ENCODE measurements at places on chromosomes 2 and 18. TPM values are rescaled to one million over a fixed set of nuclear protein-coding genes. Genes with fewer than 3 reads are reported as not detected.

The CXCR4 gene
- not detected for total RNA-seq

GRCh38 chr2:27765621-27766286 lies 5.8 kb upstream of the MRPL33 start:
- no peaks in the 10 kb centered on the region for H3K36me3 ChIP-seq
- peak; percentile 93 for DNase-seq
- peak overlapping the region; percentile 78 for H3K27ac ChIP-seq
- H3K27me3 ChIP-seq: no peaks in the 10 kb centered on the region
- H3K4me1 ChIP-seq: peaks cover 34% of the 10 kb centered on the region

The GATA6 gene
- 183 TPM for total RNA-seq

The RIT2 gene
- total RNA-seq: not detected

GRCh38 chr2:151905963-151906632 lies 77.9 kb upstream of the ARL5A start:
- no peak for DNase-seq
- H3K36me3 ChIP-seq: no peaks in the 10 kb centered on the region
- H3K27me3 ChIP-seq: no peaks in the 10 kb centered on the region
- H3K4me1 ChIP-seq: no peaks in the 10 kb centered on the region
- H3K27ac ChIP-seq: no peak overlapping the region

- H3K4me1 ChIP-seq: no peaks in the 10 kb centered on the region
- H3K27me3 ChIP-seq: no peaks in the 10 kb centered on the region
- no peaks in the 10 kb centered on the region for H3K36me3 ChIP-seq
- DNase-seq: no peak
- no peak overlapping the region for H3K4me3 ChIP-seq
These were observed 600.7 kb upstream of the ID2 start for GRCh38 chr2:8081130-8081529.

DNA sequence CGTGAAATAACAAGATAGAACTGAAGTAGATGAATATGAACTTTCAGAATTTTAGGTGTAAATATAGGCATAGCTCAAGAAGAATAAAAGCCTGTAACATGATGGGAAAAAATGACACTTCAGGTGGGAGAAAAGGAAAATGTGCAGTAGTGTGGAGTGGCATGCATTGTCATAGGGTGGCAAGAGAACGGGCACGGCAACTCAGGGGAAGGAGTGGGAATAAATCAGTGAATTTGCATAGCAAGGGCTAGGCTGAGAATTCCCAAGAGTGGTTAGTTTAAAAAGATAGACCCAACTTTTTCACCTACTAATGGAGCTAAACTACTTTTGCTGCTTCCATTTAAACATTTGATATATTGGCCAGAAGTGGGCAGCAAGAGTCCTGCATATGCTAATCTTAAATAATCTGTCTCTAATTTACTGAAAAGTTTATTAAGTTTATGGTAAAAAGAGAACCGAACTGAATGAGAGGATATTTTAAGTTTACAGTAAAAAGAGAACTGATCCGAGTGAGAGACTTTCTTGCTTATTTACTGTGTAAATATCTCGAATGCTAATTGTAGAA lies 228.1 kb downstream of the CTNNA2 start:
- H3K4me3 ChIP-seq: no peak overlapping the region
- no peak overlapping the region for H3K27ac ChIP-seq
- H3K36me3 ChIP-seq: no peaks in the 10 kb centered on the region
- DNase-seq: no peak

The BOLL gene
- total RNA-seq: not detected

- no peak overlapping the region for H3K4me3 ChIP-seq
- no peaks in the 10 kb centered on the region for H3K36me3 ChIP-seq
- no peak for DNase-seq
- no peaks in the 10 kb centered on the region for H3K4me1 ChIP-seq
These were observed 296.7 kb upstream of the ATP5MC3 start for GRCh38 chr2:175478096-175478768.

The IL36RN gene
- not detected for total RNA-seq

GRCh38 chr2:187890690-187891089 lies 336.5 kb upstream of the TFPI start:
- DNase-seq: no peak
- no peaks in the 10 kb centered on the region for H3K27me3 ChIP-seq
- H3K36me3 ChIP-seq: no peaks in the 10 kb centered on the region
- H3K27ac ChIP-seq: no peak overlapping the region

The SPHKAP gene
- 2.2 TPM for total RNA-seq

The GRHL1 gene
- 0.89 TPM for total RNA-seq

The REG3G gene
- total RNA-seq: not detected

DNA sequence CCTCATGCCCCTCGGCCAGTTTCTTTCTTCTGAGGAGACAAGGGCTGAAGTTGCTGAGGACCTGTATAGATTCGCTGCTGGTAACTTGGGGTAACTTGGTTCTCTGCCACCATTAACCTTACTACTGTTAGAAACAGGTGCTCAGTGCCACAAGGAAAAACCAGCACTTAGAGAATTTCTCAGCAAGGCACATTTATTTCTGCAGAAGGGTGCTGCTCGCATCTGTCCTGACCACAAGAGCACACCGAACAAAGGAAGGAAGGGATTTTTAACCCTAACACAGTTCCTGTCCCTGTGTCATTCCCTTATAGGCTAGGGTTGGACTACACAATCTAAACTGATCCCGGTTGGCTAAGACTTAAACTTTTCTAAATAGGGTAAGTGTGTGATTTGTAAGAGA lies 154.1 kb downstream of the SOCS6 start:
- H3K27me3 ChIP-seq: no peaks in the 10 kb centered on the region
- no peaks in the 10 kb centered on the region for H3K4me1 ChIP-seq
- no peak overlapping the region for H3K4me3 ChIP-seq
- no peak overlapping the region for H3K27ac ChIP-seq
- H3K36me3 ChIP-seq: no peaks in the 10 kb centered on the region
- no peak for DNase-seq

DNA sequence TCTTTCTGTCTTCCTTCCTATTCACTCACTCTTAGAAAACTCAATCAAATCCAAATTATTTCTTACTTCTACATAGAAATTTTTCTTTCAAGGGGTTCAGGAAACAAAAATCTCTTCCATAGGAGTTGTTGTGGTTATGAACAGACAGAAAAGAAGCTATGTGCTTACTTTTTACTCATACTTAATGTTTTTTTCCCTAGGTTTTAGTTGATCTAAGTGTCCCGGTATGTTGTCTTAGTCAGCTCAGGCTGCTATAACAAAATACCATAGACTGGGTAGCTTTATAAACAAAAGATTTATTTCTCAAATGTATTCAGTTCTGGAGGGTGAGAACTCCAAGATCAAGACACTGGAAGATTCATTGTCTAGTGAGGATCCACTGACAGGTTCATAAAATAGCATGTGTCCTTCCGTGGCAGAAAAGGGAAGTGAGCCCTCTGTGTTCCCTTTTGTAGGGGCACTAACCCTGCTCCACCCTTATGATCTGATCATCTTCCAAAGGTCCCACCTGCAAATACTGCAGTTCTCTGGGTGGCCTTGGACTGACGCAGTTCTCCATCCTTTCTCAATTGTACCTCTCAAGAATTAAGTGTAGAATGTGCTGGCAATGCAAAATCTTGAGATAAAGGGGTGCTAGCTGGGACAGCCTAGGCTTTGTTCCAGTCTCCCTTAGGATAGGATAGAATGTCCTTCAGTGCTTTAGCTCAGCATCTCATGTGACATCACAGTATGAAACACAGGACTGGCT lies 14.4 kb upstream of the VRK2 start:
- no peak for DNase-seq
- no peak overlapping the region for H3K27ac ChIP-seq
- no peaks in the 10 kb centered on the region for H3K4me1 ChIP-seq

- H3K27me3 ChIP-seq: peaks cover 3% of the 10 kb centered on the region
- H3K4me3 ChIP-seq: no peak overlapping the region
- no peak overlapping the region for H3K27ac ChIP-seq
- no peak for DNase-seq
These were observed 32.5 kb downstream of the SNED1 start for GRCh38 chr2:241030883-241031282.

DNA sequence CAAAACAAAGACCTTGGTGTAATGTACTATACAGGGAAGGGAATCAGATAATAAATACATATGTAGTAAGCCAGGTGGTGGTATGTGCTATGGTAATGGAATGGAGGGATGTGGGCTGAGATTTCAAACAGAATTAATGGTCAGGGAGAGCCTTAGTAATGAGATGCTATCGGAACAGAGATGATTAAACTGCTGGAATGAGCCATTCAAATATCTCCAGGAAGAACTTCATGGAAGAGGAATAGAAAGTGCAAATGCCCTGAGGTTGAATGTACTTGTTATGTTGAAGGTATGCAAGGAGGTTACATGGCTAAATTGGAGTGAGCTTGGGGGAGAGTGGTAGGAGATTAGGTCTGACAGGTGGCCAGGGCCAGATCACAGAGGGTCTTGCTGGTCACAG lies 5.1 kb downstream of the SERPINB11 start:
- H3K27me3 ChIP-seq: no peaks in the 10 kb centered on the region
- no peak overlapping the region for H3K27ac ChIP-seq
- no peaks in the 10 kb centered on the region for H3K4me1 ChIP-seq
- no peaks in the 10 kb centered on the region for H3K36me3 ChIP-seq
- H3K4me3 ChIP-seq: no peak overlapping the region
- no peak for DNase-seq

DNA sequence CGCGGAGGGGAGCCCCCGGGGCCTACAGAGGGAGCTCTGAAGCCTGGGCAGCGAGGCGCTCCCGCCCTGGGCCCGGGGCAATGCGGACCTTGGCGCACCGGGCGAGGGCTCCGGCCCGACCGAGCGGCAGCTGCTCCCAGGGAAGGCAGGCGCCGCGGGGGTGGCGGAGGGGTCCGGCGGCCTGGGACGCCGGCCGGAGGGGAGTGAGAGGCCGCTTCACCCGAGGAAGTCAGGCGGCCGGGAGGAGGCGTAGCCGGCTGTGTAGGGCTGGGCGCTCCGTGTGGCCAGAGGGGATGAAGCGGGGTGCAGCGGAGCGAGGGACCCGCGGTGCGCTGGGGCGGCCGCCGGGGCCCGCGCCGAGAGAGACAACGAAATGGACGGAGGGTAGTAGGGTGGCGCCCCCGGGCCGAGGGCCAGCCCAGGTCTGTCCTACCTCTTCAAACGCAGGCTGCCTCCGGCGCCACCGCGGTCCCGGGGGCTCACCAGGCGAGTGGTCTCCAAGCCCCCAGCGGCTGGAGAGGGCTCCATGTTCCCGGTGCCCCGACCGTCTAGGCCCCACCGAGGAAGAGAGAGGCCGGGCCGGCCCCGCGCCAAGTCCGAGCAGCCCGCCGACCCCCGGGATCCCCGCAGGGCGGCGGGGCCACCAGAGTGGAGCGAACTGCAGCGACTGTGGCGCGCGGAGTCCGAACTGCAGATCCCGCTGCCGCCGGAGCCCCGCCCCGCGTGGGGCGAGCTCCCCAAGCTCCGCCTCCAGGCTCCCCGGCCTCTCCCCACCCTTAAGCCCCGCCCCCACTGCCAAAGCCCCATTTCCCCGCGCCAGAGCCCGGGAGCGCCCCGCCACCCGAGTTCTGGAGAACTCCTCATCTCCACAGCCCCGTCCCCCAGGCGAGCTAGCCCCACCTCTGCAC lies at the start of gene SLC30A3:
SLC30A3 (minus strand) TSS at position 669 of the 908 bp plus-strand sequence; CDS start at position 528, 141 bp downstream.
- H3K36me3 ChIP-seq: no peaks in the 10 kb centered on the region
- no peak within 1 kb of the TSS for H3K27ac ChIP-seq
- peaks cover 40% of the 10 kb centered on the region for H3K4me1 ChIP-seq

The ACTR3 gene
- 100 TPM for total RNA-seq

DNA sequence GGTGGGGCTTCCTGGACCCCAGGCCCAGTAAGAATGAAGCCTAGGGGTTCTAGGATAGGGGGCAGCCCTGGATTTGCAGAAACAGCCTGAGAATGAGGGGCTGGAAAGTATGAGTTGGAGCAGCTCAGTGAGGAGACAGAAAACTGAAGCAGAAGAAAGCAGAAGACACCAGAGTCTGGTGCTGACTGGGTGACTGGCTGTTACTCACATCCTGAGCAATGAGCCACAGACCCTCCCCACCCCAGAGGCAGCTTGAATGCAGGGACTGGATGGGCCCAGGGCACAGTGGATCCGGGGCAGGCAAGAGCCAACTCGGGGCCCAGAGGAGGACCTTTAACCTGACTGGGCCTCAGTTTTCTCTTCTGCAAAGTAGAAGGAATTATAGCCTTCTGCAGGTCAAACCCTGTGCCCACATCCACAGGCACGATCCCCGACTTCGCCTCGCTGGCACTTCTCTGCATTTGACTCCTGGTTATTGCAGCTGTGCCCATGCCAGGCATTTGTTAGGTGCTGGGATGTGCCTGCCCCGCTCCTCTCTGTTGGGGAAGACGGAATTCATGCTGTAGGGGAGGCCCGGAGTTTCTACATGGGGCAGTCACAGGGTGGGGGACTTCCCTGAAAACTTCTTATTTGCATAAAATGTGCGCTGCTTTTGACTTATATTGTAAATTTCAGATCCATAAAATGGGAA lies 8.5 kb downstream of the STEAP3 start:
- H3K4me1 ChIP-seq: peaks cover 6% of the 10 kb centered on the region
- H3K27me3 ChIP-seq: no peaks in the 10 kb centered on the region
- DNase-seq: no peak
- no peak overlapping the region for H3K27ac ChIP-seq
- H3K4me3 ChIP-seq: no peak overlapping the region

- DNase-seq: no peak
- H3K4me3 ChIP-seq: no peak overlapping the region
- peaks cover 52% of the 10 kb centered on the region for H3K27me3 ChIP-seq
- no peak overlapping the region for H3K27ac ChIP-seq
These were observed 112.9 kb downstream of the CLIP4 start for GRCh38 chr2:29227935-29228675.

The HSPD1 gene
- 87.1 TPM for total RNA-seq

The SLC38A11 gene
- 54.3 TPM for total RNA-seq

DNA sequence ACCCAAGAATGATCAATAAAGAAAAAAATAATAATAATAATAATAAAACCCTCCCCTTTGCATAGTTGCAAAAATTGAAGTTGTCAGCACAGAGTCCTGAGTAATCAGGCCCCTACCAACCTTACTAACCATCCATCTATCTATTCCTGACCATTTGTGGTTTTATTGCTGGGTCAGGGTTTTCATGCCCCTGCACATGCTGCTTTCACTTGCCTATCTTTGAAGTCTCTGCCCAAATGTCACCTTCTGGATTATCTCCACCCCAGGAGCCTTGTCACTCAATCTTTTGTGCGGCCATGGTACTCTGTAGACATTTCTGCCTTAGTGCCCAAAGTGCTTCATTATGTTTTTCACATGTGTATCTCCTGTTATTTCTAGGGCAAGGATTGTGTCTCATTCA lies 35.1 kb downstream of the SLC30A6 start:
- no peaks in the 10 kb centered on the region for H3K27me3 ChIP-seq
- no peak for DNase-seq
- H3K27ac ChIP-seq: no peak overlapping the region

DNA sequence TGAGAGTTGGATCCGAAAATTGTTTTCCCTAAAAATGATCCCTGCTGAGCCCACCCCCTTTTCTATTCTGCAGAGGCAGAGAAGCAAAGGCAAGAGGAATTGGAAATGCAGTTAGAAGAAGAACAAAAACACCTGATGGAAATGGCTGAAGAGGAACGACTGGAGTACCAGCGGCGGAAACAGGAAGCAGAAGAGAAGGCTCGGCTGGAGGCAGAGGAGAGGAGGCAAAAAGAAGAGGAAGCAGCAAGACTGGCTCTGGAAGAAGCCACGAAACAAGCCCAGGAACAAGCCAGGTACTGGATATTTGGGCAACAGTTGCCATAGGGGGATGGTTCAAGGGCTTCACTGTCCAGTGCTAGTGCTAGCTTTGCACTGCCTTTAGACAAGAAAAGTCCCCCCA lies 41.7 kb downstream of the SUMO1 start:
- H3K36me3 ChIP-seq: peaks cover 4% of the 10 kb centered on the region
- no peaks in the 10 kb centered on the region for H3K4me1 ChIP-seq
- H3K4me3 ChIP-seq: no peak overlapping the region
- no peaks in the 10 kb centered on the region for H3K27me3 ChIP-seq
